ENCODE measurements at places on chromosomes 2 and 18. TPM values are rescaled to one million over a fixed set of nuclear protein-coding genes. Genes with fewer than 3 reads are reported as not detected.
A peak's percentile ranks its signal among the peaks of the same experiment; 100 is the strongest.

The TSHZ1 gene
- total RNA-seq = 2.9 TPM

DNA sequence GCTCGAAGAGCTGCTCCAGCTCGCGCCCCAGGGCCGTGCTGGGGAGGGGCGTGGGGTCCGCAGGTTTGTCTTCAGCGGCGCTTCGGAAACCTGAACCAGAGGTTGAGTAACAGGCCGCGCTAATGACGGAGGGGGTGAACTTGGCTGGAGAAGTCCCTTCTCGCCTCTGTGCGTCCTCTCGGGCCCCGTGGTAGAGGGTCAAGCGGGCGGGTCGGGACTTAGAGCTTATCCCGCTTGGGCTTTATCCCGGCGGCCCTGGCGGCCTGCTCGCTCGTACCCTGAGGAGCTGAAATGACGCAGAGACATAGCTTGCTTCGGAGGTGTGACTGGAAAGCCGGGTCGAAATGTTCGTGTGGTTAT lies 479 bp downstream of the RNMT start:
- DNase-seq = no peak

DNA sequence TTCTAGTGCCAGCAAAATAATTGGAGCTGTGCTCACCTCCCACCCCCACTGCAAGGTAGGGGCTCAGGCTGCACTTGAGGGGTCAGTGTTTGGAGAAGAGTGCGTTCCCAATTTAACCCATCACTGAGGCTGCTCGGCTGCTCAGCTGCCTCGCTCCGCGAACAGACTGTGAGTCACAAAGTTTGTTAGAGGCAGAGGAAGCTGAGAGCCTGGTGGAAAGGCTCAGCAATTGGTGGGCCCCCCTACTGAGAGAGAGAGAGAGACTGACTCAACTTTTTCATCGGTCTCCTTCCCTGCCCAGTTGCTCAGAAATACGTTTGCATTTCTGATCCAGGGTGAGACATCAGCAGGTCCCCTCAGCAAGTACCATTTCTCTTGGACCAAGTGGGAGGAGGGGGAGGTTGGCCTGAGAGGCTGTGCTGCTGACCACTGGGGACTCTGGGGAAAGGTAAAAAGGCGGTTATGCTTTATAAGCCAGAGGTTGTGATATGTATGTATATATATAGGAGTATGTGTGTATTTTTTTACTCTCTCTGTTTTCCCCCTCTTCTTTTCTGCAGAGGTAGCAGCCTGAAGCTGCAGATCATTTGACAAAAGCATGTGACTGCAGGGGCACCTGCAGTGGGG lies 1.5 kb downstream of the EFR3B start:
- peak; percentile 87 for DNase-seq

- DNase-seq = no peak
These were observed 88.9 kb downstream of the PLEKHM3 start for GRCh38 chr2:207936380-207936779.

DNA sequence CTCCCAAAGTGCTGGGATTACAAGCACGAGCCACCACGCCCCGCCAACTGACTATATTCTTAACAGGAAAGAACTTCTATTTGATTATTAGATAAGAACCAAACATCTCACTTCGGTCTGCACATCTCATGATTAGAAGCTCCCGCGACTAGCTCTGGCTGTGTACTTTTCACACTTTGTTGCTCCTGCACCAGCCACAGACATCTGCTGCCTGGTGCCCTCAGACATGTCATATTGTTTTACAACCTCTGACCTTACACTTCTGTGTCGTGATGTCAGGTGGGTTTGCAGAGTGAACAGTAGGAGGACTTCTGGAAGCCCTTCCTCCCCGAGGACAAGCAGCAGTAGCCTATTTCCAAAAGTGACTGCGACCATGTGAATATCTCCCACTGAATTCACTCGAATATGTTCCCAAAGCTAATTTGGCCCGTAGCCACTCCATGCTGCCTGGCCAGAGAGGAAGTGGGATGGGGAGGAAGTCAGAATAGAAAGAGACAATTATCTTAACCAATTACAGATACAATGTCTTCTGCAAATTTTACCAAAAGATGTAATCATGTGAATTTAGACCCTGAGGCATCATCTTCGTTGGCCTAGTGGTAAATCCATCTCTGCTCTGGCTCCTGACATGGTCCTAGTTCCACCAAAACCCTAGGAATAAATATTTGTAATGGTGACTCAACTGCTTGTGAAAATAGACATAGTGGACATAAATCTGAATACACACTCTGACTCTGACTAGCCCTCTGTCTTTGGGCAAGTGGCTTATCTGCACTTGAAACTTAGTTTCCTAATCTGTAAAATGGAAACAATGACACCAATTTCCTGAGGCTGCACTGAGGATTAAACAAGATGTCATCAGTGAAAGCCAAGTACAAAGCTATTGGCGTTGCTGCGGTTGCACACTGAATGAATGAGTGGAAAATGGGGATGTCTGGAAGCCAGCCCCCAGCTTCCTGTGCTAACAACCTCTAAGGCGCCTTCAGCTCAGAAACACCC lies 406.1 kb downstream of the LRATD1 start:
- peak; percentile 42 for DNase-seq

GRCh38 chr2:240956171-240956934 lies 42.1 kb upstream of the SNED1 start:
- no peak for DNase-seq
